ENCODE measurements at places on chromosomes 2 and 18.

DNA sequence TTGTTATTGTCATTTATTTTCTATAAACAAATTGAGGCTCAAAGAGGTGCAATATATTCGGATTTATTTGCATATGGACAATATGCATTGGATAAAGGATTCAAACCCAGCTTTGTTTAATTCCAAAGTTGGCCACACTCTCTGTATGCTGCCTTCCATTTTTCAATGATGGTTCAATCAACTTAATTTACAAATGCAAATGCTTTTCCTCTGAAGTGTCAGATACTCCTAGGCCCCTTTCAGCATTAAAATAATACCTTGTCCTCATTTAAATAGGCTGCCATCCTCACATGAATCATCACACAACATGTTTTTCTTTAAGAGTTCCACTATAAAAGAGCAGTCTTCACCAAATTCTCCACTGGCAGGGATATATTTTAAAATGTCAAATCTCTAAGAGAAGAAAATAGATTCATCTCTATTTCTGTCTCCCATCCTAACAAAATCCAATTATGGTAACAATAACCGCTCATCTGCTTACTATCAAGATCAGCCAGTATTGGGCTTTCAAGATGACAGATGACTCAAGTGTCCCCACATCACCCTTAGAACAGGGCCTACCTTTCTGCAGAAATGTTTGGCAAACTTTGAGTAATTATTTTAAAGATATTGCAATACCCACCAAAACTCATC, 114.8 kb downstream of the SCG2 start:
- no peak for DNase-seq

- no peak for DNase-seq
These were observed 9.0 kb downstream of the STEAP3 start for GRCh38 chr2:119232666-119232993.

DNA sequence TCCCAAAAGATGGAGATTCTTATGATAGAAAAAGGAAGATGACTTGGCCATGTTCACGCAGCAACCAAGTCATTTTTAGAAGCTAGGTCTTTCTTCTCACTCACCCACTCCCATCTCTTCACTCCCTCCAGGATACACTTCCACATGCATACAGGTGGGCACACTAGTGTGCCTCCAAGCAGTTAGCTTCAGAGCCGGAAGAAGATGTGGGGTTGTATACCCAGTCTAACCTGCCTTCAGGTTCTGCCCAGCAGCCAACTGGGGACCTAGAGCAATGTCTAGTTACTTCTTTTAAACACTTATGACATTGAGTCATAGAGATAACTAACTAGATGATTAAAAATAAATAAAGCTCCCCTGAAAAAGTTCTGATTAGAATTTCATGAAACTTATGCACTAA, 21.8 kb upstream of the TANK start:
- no peak for DNase-seq

DNA sequence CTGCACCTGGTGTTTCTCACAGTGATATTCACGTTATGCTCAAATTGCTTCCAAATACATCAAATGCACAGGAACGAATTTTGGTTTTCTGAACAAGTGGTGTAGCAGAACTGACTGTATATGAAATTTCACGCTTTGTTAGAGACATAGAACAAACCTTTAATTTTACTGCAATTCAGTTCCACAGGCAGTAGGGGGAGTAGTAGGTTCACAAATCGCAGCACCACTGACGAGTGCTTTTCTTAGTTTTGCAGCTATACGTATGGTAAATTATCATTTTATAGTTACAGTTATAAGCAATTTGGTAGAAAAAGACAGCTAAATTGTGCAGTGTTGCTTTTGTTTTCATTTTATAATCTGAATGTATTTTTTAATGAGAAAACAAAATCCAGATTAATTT, 113.3 kb downstream of the KIAA1328 start:
- DNase-seq: no peak

DNA sequence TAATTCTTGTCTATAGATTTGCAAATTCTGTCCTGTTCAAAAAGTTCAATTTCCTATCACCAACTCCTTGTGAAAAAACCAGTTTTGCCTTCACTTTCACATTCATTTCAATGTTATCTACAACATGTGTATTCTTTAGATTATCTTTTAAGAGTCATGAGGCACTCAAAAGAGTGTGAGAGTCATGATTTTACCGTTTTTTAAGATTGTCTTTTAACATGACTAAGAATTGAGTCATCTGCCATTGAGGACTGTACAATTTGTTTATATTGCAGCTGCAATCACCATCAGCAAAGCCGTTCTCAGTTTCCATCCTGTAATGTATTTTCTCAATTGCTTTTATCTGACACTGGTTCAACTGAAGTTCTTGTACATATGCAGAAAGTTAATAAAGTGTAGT, 275.8 kb downstream of the LNPK start:
- no peak for DNase-seq

DNA sequence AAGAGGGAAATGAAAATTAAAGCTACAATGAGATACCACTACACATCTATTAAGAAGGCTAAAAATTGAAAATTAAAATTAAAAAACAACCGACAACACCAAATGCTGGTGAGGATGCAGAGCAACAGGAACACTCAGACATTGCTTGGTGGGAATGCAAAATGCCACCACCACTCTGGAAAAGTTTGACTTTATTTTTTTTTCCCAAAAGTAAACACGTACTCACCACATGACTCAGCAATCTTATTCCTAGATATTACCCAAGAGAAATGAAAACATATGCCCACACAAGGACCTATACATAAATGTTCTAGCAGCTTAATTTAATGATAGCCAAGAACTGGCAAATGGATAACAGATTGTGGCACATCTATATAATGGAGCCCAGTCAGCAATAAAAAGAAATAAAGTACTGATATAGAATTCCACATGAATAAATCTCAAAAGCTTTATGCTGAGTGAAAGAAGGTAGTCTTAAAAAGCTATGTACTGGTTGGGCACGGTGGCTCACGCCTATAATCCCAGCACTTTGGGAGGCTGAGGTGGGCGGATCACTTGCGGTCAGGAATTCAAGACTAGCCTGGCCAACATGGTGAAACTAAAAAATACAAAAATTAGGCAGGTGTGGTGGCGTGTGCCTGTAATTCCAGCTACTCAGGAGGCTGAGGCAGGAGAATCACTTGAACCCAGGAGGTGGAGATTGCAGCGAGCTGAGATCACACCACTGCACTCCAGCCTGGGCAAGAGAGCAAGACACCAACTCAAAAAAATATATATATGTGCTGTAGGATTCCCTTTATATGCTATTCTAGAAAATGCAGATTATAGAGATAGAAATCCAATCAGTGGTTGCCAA, 4.2 kb upstream of the PROC start:
- no peak for DNase-seq
